ENCODE measurements at places on chromosomes 12 and 14.
A peak's percentile ranks its signal among the peaks of the same experiment; 100 is the strongest.

GRCh38 chr14:89359477-89360222 is 57.4 kb downstream of the FOXN3 start:
- no peak for DNase-seq

DNA sequence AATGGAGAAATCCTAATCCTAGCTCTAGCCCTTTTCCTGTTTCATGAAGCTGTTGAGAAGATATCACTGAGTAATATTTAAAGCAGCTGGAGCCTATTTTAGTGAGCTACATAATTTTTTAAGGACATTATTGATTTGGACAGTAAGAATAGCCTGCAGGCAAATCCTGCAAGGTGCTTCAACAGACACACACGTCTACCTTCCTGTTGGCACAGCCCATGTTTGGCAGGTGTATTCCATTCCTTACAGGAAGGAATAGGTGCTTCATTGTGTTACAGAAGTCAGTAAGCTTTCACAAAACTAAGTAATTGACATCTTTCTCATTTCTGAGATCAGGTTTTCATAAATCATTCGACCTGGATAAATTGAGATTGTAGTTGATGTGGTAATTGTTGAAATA is 50.6 kb downstream of the FOXA1 start:
- no peak for DNase-seq

GRCh38 chr14:93778856-93779629 is 9.2 kb downstream of the PRIMA1 start:
- no peak for DNase-seq

GRCh38 chr14:36091096-36091495 is 85.4 kb downstream of the PTCSC3 start:
- no peak for DNase-seq

DNA sequence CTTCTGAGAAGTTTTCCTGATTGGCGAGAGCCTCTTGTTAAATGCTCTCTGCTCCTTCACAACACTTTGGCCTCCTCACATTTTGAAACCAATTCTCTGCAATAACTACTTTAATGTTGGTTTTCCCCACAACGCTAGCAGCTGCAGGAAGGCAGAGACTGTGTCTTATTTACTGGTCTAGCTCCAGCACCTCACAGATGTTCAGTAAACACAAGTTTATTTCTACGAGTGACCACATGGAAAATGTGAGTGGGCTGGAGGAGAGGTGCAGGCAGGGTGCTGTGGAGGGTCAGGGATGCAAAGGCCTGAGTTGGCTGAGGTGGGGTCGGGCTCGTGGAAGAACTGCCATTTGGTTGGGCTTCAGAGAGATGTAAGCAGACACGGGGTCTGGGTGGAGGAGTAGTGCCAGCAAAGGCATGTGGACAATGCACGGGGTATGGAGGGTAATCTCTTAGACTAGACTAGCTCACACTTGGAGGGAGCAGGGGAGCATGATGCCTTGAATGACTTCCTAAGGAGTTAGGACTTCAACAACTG is 117.4 kb upstream of the RTL1 start:
- DNase-seq, result no peak

GRCh38 chr12:51520576-51521325 is 70.3 kb upstream of the SCN8A start:
- DNase-seq, result no peak

DNA sequence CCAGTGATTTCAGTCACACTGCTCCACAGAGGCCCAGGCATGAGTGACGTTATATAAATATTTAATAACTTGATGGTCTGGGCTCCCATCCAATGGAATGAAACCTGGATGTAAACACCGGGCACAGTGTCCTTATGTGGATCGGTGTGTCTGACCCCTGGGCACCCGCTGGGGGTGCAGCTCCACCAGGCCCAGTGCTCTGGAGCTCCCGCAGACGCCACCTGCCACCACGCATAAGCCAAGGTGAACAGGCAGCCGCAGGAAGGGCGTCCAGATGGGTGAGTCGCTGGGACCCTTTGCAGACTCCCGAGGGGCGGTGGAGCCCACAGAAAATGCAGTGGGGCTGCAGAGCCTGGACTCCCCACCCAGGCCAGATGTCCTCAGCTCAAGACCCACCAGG is 121.6 kb downstream of the SCARB1 start:
- DNase-seq, result no peak

DNA sequence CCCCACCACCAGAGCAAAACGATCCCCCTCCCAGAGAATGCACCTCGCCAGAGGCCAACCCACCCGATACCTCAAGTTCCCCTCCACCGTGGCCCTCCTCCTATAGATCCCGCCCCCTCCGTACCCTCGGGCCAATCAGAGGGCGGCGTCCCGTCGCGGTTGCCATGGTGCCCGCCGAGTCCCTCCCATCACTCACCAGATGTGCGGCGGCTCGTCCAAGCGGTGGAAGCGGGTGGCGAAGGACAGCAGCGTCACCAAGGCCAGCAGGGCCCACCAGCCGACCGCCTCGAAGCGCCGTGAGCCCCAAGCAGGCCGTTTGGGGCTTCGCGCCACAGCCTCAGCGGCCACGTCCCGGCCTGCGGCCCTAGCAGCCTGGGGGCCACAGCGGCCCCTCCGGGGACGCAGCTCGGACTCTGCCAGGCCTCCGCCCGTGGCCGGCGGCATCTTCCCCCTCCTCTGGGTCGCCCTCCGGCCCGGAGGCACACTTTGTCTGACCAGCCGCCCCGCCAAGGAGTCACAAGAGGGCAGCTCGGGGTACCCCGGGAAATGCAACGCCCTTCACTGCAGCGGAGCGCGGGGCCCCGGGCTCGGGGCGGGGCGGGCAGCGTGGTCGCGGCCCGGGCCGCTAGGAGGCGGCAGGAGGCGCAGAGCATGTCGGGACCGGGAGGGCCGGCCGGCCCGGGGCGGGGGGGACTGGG is at the start of gene POMT2:
POMT2 (minus strand) TSS at position 646 of the 698 bp plus-strand sequence; CDS start at position 444, 202 bp downstream.
- peak; percentile 93 for DNase-seq

DNA sequence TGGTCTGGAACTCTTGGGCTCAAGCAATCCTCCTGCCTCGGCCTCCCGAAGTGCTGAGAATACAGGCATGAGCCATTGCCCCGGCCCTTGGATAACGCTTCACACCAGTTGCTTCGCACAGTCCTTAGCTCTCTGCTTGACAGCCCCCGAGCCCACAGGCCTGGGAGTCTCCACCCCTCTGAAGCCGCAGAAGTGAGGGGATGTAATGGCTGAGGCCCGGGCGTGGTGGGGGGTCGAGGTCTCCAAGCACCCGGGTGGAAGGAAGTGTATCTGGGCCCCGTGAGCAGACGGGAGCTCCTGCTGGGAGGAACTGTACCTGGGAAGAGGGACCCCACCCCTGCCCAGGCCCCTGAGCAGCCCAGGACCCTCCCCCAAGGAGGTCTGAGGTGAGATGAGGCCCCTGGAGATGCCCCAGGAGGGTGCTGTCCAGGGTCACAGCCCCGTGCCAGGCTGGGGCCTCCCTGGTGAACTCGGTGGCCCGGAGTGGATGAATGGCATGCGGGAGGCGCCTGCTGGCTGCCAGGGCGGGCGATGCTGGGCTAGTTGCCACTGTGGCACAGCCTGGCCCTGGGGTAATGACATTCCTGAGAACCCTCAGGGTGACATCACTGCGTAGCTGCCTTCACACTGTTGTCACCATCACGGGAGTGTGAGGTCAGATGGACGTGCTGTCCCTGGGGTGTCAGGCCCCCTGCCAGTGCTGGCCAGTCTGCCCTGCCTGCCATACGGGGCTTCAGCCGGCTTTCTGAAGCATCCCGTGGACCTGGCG is 48.9 kb downstream of the KIF26A start:
- no peak for DNase-seq

GRCh38 chr14:104030958-104031357 is 54.5 kb upstream of the ASPG start:
- DNase-seq, result no peak

- DNase-seq, result no peak
Observed at GRCh38 chr14:96757456-96757855, 39.7 kb upstream of the VRK1 start.

GRCh38 chr12:71691504-71692129 is 5.7 kb downstream of the TMEM19 start:
- DNase-seq, result no peak

DNA sequence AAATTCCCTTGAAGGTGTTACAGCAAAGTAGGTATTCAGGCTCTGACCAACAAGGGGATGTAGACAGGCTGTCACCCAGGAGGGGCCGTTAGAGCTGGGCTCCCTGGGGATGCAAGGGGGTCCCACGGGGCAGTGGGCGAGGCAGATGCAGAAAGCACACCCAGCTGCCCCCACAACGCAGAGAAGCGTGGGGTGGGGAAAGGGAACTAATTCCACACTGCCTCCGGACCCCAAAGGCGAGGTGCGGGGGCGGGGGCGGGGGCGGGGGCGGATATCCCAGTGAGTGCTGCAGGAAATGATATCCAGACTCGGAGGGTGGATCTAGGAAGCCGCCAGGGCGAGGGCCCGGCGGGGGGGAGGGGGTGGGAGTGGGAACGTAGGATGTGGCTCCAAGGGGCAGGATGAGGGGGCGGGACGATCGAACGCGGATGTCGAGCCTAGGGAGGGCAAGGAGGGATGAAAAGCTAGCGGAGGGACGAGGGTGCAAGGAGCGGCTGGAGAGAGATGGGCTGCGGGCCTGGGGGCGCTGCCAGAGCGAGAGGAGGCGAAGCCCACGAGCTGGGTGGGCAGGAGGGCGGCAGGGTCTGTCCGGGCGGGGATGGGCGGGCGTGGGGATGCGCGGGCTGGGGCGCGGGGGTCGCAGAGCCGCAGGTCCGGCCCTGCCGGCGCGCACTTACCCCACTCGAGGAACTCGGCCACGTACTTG is 874 bp downstream of the CDC42BPB start:
- DNase-seq, result peak; percentile 47
